ENCODE measurements at places on chromosomes 4 and X. TPM values are rescaled to one million over a fixed set of nuclear protein-coding genes. Genes with fewer than 3 reads are reported as not detected.

ZNF732 gene
- 2.7 TPM for polyA plus RNA-seq

DNA sequence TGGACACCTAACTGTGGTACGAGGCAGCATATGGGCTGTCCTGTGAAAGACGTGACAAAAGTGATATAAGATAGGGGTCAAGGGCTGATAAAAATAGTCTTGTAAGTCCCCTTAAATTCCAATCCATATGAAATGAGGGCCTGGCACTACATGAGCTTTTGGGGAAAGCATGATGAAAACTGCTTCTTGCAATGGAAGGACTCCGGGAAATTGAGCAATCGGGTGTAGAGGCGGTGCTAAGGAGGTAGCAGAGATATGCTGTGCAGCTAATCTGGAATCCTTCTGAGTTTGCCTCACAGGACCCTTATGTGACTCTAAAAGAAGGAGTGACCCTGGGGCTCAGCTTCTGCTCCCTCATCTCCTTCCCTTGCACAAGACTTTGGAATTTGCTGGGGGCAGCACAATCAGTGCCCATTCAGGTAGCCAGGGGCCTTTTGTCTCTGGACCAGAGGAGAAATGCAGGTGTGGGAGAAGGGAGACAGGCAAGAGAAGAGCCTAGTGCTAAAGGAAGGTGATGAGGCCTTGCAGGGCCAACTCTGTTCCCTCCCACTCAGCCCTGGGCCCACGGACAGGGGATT, 12.8 kb downstream of the CLDN2 start:
- DNase-seq: no peak

GRCh38 chrX:45424326-45424725, 223.7 kb upstream of the DIPK2B start:
- DNase-seq: no peak

DNA sequence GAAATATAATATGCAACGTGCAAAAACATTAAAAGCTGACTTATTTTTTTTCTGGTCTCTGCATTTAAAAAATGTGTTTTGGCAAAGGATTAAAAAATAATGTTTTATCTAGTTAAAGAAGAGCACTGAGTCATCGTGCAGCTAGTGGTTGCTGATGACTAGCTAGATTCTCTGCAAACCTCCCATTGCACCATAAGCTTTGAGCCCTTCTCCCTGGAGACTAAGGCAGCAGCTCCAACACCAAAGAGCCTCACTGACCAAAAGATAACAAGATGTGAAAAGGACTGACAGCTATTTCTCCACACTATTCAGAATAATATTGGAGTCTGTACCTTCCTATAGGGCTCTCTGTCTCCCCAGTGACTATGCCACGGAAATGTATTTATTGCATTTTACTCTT, 424.3 kb downstream of the SLITRK2 start:
- no peak for DNase-seq

DNA sequence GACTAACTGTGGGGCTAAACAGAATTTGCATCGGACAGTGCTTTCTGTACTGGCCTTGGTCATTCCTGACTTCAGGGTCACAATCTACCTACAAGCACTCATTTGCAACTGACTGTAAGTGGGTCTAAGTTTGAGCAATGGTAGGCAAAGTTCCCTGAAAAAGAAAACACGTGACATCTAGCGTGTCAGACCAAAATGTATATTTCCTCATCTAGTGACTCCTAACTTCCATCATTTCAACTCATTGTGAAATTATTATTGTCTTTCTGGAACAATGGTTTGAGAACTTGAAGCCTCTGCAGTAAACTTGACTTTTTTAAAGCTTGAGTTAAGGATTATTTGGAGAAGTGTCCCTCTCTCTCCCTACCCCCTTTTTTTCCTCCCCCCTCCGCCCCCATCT, 113.6 kb downstream of the MID1 start:
- no peak for DNase-seq

- DNase-seq: no peak
Measured at GRCh38 chrX:19799319-19800182, 87.8 kb downstream of the SH3KBP1 start.

ENOPH1 gene
- polyA plus RNA-seq: 84.1 TPM

DNA sequence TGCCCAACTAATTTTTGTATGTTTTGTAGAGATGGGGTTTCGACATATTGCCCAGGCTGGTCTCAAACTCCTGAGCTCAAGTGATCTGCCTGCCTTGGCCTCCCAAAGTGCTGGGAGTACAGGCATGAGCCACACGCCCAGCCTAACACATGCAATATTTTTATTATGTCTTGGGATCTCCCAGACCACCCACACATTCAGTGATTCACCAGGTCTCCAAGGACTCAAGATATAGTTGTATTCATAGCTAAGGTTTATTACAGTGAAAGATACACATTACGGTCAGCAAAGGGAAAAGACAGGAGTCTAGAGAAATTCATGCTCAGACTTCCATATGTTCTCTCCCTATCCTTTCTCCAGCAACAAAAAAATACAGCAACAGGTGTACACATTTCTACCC, 25.5 kb upstream of the FAM120C start:
- no peak for DNase-seq

- DNase-seq: no peak
Measured at GRCh38 chr4:41428601-41429279, 109.2 kb upstream of the LIMCH1 start.

All from right renal pelvis (tissue), 4 donors.